Activated T-cell treated with anti-CD3 and anti-CD28 coated beads, Interleukin-2, amount 50 U/mL, for 48 hours (primary cell): ENCODE measurements at places on chromosomes 12 and 14.

GRCh38 chr14:68036202-68036601 is 216.6 kb downstream of the RAD51B start:
- DNase-seq: no peak

- no peak for DNase-seq
These were observed 444.6 kb upstream of the CCDC196 start for GRCh38 chr14:66041582-66041981.

DNA sequence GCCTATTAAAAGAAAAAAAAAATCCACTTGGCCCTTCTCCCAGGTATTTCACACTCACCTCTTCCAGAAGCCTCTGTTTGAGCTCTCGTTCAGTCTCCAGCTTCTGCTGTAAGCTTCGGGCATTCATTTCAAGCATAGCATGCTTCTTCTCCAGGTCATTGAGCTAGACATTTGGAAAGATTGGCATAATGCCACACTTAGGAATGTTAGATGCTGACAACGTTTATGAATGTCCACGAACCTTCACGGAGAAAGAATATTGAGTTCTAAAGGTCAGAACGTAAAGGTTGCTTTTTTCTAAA is 60.5 kb downstream of the PRKAB1 start:
- DNase-seq: no peak

- no peak for DNase-seq
These were observed 911 bp downstream of the CALCOCO1 start for GRCh38 chr12:53726341-53726740.

DNA sequence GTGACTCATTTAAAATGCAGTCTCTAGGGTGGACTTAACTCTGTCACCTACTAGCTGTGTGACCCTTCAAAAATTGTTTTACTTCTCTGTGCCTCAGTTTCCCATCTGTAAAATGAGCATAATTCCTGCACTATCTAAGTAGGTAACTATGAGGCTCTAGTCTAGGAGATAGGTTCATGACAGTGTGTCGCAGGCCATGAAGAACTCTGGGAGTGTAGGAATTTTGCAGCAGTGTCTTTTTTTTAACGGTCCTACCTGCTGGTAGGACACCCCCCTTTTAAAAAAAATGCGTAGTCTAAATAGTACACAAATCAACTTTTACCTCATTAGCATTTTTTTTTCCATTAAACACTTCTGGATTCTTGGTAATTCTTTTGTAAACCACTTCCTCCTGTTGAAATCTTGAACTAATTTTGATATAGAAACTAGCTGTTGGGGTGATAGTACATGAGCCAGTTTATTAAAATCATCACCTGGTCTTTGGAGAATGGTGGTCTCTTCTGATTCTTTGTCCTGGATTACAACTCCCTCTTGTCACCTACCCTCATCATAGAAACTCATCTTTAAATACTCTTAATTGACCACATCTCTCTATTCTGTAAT is 86.0 kb upstream of the SLC38A2 start:
- DNase-seq: no peak

GRCh38 chr14:87830443-87831096 is 162.4 kb downstream of the GALC start:
- DNase-seq: no peak

GRCh38 chr14:102440392-102440791 is 69.2 kb downstream of the ANKRD9 start:
- DNase-seq: no peak

DNA sequence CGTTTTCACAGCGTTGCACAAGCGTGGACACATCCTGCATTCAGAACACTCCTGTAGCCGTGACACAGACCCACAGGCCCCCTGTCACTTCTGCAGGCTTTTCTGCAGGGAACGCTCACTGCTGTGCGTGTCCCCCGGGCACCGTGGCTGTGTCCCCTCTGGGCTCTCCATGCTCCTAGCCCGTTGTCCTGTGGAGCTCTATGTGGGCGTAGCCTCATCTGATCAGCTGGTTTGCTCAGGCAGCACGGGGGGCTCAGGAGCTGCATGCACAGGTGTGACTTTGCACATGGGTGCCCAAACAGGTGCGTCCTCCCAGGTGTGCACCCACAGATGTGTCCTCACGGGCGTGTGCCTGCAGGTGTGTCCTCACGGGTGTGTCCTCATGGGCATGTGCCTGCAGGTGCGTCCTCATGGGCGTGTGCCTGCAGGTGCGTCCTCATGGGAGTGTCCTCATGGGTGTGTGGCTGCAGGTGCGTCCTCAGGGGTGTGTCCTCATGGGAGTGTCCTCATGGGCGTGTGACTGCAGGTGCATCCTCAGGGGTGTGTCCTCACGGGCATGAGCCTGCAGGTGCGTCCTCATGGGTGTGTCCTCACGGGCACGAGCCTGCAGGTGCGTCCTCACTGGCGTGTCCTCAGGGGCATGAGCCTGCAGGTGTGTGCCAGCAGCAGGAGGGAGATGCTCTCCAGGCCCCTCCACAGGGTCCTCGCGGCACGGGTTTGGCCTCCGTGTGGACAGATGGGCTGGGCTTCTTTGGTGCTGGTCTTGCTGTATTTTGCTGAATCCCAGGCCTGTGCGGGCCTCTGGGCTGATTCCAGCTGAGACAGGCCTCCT is 17.5 kb downstream of the MTA1 start:
- DNase-seq: no peak

DNA sequence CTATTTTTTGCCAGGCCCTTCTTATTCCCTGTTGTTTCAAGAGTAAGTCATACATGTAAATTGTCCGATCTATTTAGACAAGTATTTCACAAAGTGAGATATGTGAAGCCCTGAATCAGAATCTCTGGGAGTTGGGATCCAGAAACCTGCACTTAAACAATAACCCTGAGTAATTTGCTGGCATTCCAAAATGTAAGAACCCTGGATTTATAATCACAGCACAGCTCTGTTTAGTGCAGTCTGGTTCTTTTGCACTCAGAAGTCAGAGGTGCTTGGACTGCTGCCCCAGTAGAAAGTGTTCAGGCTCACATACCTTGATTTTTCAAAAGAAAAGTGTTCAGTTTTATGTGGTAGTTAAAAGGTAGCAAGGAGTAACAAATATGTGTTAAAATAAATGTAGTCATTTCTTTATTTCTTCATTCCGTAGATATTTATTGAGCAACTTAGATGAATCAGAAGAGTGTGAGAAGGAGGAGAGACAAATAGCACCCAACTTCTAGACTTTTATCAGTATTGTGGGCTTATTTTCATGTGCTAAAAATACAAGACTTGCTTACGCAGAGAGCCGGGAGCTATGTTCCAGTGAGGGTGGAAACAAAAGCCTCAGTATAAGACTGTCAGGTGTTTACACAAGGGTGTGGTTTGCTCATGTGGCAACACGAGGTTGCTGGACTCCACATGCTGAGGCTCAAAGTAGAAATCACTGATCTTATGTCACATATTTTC is 70.1 kb downstream of the SYNE2 start:
- DNase-seq: no peak

DNA sequence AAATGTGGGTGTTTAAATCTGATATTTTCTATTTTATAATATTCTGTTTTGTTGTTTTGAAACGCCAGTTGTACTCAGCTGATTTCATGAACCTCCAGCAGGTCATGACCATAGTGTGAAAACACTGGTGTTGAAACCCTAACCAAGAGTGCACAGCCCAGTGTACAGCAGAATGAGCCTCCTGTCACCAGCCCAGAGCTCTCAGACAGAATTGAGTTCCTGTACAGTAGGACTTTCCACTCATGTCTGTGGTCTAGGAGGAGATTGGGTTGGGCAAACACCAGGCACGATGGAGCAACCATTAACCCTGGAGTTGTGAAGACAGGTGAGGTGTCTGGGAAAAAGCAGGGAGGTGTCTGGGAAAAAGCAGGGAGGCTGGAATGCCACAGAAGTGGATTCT is 908.8 kb downstream of the VRK1 start:
- DNase-seq: no peak

DNA sequence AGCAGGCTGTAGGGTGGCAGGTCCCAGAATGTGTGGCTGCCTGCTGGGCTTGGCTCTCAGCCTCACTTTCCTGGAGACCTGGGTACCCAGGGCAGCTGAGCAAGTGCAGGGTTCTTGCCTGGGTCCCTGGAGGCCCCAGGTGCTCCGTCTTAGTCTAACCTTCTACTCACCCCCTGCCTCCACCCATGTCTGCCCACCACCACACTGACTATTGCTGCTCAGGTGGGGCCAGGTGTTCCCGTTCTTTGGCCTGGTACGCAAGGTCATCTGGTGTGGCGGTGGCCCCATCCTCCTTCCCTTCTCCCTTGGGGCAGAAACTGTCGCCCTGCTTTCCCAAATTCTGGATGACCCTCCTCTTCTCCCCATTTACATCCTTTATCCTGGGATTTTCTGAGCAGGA is 319.9 kb downstream of the TMEM121 start:
- DNase-seq: no peak

DNA sequence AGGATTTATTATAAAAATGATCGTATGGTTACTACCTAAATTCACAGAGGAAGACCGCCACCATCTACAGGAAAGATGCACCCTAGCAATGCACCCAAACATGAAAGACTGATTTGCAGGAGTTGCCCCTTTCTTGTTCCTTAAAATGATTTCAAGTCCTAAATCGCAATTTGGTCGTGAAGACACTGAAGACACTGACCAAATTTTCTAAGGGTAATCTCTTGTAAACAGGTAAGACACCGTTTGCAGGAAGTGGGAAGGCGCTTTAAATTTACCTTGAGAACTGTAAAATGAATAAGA is 1.0 kb downstream of the SOS2 start:
- DNase-seq: no peak

GRCh38 chr12:132465269-132466190 is 24.4 kb upstream of the FBRSL1 start:
- DNase-seq: no peak

GRCh38 chr14:99910337-99911309 is 117.4 kb downstream of the EML1 start:
- DNase-seq: no peak

- DNase-seq: no peak
These were observed 123.7 kb downstream of the IGF1 start for GRCh38 chr12:102356690-102357089.

DNA sequence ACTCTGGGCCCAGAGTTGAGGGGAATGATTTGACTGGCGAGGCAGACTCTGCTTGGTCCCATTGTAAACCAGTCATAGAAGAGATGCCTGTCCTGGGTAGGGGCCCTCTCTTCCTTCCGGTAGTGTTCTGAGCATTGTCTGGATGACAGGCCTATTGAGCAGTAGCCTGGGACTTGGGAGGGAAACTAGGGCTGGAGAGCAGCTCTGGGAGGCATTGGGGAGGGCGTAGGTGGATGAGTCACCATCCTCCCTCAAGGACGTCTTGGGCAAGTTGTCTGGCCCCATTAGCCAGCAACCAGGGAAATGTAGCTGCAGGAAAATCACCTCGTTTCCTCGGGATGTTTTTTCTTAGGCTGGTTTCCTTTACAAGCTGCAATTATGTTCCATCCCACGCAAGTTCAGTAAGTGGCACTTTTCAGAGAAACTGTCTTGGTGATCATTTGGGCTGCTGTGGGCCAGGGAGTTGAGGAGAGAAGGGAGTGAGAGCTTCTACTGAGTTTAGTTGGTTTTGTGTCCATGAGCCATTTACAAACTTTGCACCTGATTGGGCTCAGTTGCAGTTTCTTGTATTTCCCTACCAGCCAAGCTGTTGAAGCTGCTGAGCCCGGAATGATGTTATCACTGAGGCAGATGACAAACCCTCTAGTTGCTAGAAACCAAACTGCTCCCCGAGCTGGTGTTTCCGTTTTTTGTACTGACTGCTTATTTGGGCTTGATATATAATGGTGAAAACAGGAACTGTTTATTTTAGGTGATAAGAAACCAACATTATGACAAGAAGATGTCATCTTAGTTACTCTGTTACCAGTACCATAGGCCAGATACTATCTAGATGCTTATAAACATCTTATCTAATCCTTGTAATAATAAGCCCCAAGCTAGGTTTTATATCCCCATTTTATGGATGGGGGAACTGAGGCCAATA is 147.6 kb downstream of the CHST11 start:
- peak; percentile 68 for DNase-seq

DNA sequence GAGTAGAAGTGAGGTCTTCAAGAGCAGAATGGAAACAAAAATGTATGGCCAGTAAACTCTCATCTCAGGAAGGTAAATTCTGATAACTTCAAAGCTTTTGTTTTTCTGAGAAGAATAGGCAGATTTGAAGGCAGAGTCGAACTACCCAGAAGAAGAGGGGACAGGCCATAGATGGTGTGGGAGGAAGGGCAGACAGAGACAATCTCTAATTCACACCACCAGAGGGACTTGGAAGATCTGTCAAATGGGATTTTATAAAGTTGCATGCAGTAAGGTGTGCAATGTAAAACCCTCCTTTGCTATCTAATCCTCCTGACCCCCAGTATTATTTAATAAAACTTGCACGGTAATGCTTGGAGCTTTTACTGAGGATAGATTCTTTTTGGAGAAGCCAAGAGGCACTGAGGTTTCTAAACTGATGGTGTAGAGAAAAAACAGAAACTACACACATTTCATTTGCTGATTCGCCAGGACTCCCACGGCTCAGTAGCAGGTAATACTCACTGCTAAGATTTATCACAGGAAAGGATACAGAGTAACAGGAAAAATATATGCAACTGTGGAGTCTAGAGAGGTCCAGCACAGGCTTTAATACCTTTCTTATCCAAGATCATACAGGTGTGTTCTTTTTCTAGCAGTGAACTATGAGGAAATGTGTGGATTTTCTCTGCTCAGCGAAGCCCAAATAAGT is 18.3 kb downstream of the SLC38A2 start:
- no peak for DNase-seq

- no peak for DNase-seq
These were observed 30.8 kb downstream of the TTC7B start for GRCh38 chr14:90785471-90785870.

- peak; percentile 51 for DNase-seq
These were observed 982 bp downstream of the BCL7A start for GRCh38 chr12:122022393-122023338.

- no peak for DNase-seq
These were observed 181.2 kb upstream of the NRXN3 start for GRCh38 chr14:77988970-77989369.

GRCh38 chr12:29638528-29638927 is 141.0 kb upstream of the OVCH1 start:
- DNase-seq: no peak

DNA sequence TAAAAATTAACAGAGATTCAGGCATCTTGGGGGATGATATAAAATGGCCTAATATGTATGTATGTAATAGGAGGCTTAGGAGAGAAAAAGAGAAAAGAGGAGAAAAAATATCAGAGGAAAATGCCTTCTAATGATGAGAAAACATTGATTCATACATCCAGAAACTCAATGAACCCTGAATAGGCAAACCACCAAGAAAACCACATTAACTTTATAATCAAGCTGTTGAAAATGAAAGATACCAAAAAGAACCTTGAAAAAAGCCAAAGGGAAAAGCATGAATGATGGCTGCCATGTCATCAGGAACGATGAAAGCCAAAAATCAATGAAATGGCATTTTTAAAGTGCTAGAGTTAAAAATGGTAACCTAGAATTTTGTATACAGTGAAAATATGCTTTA is 180.2 kb downstream of the EPS8 start:
- DNase-seq: no peak
